Stimulated activated CD4-positive, alpha-beta T cell treated with anti-CD3 and anti-CD28 coated beads, Interleukin-12 subunit alpha, Interleukin-12 subunit beta, amount 100 ng/mL, for 24 hours (primary cell): ENCODE measurements at places on chromosomes 6 and 20.

DNA sequence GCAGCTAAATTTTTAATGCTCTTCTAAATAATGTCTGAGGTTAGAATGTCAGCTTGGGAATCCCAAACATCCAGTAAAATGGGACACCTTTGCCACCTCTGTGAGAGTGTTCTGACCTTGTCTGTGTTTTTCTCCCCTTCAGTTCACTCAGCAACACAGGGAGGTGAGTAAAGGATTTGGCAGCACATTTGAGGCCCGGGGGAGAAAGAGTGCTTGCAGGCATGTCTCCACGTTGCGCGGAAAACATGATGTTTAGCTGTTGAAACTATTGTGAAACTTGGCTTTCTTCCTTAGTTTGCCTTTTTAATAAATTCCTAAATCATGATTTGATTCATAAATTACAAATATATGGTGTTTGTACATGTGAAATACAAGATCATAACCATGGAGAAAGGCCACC is 707.8 kb upstream of the FLRT3 start:
- no peak for DNase-seq

GRCh38 chr20:49704932-49705336 is 8.7 kb downstream of the B4GALT5 start:
- DNase-seq = no peak

GRCh38 chr6:139542351-139542750 is 167.9 kb upstream of the CITED2 start:
- DNase-seq = no peak

DNA sequence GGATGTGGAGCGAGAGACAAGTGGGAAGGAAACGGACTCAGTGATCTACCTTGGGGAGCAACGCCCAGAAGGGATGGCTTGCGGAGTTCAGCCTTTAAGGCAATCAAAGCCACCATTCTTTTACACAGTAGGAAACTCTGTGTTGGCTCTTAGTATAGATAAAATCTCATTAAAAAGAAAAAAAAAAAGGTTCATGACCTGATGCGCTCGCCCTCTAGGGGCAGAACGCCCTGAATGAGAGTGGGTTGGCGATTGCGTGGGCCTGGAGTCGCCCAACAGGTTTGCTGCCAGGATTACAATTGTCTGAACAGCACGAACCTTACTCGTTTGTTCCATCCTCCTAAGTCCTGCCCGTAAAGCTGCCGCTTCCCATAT is 1.2 kb downstream of the TPD52L1 start:
- DNase-seq = no peak

DNA sequence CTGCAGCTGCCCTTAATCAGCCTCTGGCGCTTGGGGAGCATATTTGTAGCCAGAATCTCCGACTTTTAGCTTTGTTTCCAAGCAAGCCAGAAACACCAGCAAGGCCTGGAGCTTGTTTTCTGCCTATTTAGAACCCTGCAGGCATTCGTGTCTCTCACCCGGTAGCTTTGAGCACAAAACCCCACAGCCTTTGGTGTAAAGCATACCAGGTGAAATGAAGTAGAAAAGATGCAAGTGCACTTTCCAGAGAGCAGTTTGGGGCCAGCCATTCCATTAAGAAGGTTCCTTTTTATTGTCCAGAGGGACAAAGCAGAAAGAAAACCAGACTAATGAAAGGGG is 736 bp downstream of the FAM217B start:
- DNase-seq = no peak

DNA sequence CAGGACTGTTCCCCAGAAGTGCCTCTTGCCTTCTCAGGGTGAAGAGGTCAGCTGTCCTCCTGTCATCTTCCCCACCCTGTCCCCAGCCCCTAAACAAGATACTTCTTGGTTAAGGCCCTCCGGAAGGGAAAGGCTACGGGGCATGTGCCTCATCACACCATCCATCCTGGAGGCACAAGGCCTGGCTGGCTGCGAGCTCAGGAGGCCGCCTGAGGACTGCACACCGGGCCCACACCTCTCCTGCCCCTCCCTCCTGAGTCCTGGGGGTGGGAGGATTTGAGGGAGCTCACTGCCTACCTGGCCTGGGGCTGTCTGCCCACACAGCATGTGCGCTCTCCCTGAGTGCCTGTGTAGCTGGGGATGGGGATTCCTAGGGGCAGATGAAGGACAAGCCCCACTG is 9.8 kb downstream of the PI16 start:
- DNase-seq = no peak

DNA sequence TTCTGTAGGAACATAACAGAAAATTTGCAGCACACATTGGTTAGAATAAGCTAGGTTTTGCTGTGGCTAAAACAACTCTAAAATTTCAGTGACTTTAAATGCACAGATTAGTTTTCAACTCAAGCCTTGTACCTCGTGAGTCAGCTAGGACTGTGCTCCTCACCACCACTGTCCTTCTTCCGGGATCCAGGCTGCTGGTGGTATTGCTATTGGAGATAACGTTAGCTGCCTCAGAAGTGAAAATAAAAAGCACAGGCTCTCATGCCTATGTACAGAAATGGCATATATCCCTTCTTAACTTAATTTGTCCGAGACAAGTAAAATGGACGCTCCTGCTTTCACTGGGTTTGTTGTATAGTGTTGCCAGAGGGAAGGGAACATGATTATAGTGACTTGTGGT is 931.1 kb upstream of the EYS start:
- DNase-seq = no peak

- DNase-seq = no peak
Observed at GRCh38 chr20:35462351-35462750, 7.0 kb downstream of the CEP250 start.

- DNase-seq = no peak
Observed at GRCh38 chr6:168559574-168560098, 118.7 kb downstream of the SMOC2 start.

DNA sequence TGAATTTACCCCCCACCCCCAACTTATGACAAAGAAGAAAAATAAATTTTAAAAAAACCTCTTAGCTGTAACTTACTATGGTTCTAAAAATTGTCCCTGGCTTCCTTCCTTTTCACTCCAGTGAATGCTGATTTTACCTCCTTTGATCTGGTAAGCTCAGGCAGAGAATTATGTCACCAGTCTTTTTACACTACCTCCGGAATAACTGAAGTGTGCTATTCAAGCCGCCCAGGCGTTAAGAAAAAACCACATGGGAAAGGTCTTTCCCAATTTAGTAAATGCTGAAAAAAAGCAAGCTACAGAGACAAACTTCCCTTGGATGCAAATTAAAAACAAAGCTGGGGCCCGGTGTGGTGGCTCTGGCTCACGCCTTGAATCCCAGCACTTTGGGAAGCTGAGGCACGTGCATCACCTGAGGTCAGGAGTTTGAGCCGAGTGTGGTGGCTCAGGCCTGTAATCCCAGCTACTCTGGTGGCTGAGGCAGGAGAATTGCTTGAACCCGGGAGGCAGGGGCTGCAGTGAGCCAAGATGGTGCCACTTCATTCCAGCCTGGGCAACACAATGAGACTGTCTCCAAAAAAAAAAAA is 12.4 kb downstream of the SNX5 start:
- no peak for DNase-seq

DNA sequence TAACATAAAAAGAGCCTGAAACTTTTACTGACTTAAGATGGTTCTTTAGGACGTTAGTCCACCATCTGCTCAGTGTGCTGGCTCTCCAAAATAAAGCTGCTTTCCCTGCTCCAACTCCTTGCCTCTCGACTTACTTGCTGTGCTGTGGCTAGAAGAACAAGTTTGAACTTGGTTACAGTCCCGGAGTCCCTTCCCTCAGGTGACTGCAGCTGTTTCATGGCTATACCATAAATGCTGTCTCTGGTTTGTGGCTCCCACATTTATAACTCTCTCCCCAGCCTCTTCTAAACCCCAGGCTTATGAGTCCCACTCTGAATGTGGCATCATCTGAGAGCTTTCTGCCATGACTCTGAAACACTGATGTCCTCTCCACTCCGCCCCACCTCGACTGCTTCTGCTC is 306.4 kb upstream of the PRND start:
- DNase-seq = no peak

DNA sequence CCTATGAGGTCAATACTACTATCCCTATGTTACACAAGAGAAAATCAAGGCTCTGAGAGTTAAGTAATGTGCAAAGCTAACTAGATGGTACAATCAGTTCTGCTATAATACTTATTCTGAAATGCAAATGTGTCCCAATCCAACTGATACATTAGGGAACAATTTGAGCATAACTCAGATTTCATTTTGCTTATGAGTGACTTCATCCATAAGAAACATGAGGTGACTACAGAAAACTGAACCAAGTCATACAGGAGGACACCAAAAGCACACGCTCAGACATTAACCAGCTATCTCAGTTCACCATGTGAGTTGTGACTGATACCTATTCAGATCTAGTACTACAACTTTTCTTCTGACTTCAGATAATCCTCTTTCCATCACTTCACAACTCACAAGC is 179.9 kb upstream of the RUNX2 start:
- DNase-seq = no peak

DNA sequence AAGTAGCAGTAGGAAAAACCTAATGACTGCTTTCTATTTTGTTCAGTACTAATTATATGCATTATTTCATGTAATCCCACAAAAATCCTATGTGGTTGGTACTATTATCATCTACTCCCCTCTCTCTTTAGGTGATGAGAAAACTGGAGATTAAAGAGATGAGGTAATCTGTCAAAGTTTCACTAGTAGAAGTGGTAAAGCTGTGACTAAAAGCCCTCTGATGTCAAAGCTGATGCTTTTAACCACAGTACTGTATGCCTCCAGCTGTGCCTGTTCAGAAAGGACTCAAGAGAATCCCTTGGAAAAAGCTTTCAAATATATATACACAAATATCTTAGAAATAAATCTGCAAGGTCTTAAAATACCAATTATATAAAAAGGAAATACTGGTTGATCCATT is 38.0 kb downstream of the PHIP start:
- DNase-seq = no peak

DNA sequence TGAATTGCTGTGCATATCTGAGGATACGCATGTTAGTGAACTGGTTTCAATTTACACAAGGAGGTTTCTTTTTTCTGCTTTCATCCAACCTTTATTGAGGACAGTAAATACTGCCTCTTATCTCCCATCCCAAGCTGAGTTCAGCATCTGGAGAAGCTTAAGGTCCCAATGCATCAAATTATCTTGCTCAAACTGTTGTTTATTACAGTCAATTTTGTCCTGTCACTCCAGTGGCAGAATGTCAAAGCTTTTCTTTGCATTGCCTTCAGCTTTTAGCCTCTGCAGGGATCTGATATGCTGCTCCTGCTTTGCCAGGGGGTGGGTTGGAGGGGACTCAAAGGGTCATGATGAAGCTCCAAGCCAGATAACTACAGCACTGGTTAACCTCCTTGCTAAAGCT is 435.4 kb upstream of the SOX4 start:
- DNase-seq = no peak

GRCh38 chr6:89289710-89290109 is 25.4 kb downstream of the GABRR2 start:
- DNase-seq = no peak

DNA sequence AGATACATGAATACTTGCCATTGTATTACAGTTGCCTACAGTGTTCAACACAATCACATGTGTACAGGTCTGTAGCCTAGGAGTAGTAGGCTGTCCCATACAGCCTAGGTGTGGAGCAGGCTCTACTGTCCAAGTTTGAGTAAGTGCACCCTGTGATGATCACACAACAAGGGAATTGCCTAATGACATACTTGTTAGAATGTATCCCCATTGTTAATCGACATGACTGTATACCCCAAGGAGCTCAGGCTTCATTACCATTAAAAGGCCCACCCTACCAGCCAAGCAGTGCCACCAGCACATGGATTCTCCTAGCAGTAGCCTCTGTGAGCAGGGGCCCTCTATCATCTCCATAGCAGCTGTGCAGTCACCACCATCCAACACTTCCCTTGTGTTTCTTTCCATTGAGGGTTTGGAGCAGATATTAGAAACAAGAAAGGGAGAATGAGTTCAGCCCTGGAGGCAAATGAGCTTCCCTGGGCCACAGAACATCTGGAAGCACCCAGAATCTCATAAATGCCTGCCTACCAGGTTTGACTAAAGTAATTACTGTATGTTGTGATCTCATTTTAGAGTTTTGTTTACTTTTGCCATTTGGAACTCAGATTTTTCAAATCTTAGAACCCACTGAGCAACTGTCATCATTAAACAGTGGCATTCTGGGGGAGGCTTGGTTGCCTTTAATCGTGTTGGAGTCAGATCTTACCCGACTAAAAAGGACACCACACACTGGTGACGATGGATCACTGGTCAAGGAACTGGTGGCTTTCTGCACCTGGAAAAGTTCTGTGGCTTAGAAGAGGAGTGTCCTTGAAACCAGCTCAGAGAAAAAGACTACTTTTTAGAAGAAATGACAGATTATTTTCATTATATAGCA is 104.9 kb downstream of the TULP4 start:
- no peak for DNase-seq

- DNase-seq = no peak
Observed at GRCh38 chr6:134358320-134358719, 40.4 kb upstream of the SGK1 start.

DNA sequence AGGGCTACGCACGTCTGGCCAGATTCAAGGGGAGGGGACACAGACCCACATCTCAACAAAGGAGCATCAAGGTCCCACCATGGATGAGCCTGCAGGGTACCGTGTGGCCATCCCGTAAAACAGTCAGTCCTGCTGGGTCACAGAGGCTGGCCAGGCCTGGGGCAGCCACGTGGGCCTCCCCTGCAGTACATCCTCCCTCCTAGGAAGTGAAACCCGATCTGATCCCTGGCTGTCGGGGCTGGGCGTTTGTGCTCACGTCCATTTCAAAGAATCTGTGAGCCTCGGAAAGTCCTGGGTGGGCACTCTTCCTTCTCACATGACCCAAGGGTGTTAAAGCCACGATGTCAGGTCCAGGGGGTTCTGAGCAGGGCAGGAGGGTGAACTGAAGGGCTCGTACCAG is 14.3 kb downstream of the SULF2 start:
- no peak for DNase-seq

DNA sequence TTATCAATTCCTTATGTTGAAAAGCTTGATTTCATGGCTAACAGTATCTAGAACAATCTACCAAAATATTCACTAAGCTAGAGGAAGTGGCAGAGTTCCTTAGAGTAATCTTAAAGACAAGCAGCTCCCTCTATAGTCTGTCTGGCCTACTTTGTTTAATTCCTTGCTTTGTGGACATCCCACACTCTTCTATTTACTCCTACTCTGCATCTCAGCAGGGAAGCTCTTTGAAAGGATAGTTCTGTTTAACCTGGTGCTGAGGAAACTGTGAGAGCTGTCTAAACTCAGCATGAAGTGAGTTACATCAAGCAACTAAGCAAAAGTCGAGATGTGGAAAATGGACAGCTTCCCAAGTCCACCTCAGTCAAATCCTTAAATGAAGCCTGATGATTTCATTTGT is 4.3 kb downstream of the REV3L start:
- DNase-seq = no peak
